ENCODE measurements at places on chromosomes 16 and 17.

- DNase-seq = no peak
Measured at GRCh38 chr16:61050547-61050946, 985.7 kb downstream of the CDH8 start.

- no peak for DNase-seq
Measured at GRCh38 chr16:71648921-71649320, 22.9 kb downstream of the MARVELD3 start.

GRCh38 chr16:27822529-27822928 lies 241.0 kb downstream of the GSG1L start:
- no peak for DNase-seq

- DNase-seq = no peak
Measured at GRCh38 chr16:87259431-87259830, 57.8 kb downstream of the C16orf95 start.

- no peak for DNase-seq
Measured at GRCh38 chr16:57679767-57680482, 11.8 kb downstream of the ADGRG3 start.

Measured in CD4-positive, CD25-positive, alpha-beta regulatory T cell (primary cell).